ENCODE measurements at places on chromosomes 6 and 20.

- DNase-seq = no peak
Observed at GRCh38 chr20:31823360-31824124, 4.4 kb downstream of the MYLK2 start.

DNA sequence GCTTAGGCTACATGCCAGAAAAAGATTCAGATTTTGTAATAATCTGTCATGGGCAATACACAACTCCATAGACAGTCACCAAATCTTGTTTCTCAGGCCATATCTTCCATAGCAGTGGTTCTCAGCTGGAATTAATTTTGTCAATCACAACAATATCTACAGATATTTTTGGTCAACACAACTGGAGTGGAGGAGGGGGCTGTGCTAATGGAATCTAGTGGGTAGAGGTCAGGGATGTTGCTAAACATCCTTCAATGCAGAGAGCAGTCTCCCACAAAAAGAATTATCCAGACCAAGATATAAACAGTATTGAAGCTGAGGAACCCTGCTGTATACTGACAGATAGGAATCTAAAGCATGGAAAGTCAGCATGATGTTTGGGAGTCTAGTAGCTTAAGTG is 174.6 kb downstream of the UBE3D start:
- DNase-seq = no peak

DNA sequence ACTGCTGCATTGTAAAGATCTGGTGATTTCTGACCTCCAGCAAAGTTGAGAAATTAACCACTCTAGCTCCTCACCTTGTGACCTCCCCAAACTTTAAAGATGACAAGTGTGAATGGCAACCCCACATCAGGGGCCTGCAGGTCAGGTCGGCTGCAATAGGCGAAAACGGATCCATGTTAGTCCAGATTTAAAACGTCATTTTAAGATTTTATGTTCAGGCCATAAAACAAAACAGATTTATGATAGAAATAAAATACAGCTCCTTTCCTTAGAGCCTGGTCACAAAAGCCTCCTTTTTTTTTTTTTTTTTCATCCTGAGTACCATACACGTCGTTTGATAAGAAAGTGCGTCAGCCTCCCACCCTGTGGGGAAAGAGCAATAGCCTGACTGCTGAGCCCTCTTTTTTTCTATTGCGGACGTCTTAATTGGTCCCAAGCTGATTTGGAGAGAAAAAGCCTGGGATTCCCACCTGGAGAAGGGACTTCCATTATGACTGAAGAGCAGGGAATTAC is 519.2 kb upstream of the NOX3 start:
- DNase-seq = no peak

GRCh38 chr6:26032340-26033084 is 54.7 kb upstream of the HFE start:
- no peak for DNase-seq

DNA sequence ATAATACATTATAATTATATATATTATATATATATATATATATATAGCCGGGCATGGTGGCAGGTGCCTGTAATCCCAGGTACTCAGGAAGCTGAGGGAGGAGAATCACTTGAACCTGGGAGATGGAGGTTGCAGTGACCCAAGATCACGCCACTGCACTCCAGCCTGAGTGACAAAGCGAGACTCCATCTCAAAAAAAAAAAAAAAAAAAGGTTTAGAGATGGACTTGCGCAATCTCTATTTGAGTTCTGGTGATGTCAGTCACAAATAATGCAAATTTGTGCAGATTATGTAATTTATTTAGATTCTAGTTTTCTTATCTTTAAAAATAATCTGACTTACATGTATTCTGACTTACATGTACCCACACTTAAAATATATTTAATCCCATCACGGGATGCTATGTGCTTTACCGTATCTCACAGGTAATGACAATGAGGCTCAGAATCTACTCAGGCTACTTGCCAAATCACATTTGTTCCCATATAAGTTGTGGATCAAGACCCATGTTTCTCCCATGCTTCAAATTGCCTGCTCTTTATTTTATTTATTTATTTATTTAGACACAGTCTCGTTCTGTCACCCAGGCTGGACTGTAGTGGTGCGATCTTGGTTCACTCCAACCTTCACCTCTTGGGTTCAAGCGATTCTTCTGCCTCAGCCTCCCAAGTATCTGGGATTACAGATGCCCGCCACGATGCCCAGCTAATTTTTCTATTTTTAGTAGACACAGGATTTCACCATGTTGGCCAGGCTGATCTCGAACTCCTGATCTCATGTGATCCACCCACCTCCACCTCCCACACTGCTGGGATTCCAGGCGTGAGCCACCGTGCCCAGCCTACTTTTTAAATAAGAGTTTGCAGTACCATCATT is 7.6 kb upstream of the UST start:
- no peak for DNase-seq

DNA sequence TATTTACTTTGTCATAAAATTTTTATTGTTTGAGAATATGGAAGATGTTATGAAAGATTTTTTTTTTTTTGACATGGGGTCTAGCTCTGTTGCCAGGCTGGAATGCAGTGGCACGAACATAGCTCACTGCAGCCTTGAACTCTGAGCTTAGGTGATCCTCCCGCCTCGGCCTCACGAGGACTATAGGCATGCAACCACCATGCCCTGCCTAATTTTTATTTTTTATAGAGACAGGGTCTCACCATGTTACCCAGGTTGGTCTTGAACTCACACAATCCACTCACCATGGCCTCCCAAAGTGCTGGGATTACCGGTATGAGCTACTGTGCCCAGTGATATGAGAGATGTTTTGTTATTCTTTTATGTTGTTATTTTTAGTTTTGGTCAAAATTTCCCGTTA is 295.8 kb downstream of the TBC1D7 start:
- DNase-seq = no peak

DNA sequence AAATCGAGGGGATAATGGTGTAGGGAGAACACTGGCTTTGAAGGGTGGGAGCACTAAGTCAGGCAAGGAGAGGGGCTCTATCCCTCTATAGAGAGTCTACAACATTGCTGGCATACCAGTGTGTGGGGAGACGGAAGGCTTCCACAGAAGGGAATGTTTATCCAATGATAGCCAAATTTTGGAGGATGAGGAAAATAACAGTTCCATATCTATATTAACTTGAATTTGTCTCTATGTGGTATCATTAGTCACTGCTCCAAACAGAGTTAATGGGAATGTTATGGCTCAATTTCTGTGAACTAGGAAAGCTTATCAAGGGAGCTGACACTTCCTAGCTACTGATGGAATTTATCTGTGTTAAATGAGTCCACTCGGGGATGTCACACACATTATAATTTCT is 208.9 kb upstream of the PHACTR1 start:
- no peak for DNase-seq

DNA sequence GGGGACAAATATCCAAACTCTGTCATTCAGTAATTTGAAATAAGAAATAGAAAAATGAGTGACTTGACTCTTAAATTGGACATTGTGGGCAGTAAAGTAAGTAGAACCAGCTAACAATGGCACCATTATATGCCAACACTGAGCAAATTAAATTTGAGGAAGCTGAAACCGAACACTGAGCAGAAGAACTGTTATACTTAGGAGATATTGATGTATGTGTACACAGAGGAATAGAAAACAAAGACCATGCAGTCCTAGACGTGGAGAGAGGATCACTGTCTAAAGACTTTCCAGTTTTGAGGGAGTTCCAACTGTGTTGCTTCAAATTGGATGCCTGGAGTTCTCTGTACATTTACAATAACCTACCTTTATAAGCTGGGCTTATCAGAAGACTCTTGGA is 427.0 kb upstream of the EYS start:
- DNase-seq = no peak

DNA sequence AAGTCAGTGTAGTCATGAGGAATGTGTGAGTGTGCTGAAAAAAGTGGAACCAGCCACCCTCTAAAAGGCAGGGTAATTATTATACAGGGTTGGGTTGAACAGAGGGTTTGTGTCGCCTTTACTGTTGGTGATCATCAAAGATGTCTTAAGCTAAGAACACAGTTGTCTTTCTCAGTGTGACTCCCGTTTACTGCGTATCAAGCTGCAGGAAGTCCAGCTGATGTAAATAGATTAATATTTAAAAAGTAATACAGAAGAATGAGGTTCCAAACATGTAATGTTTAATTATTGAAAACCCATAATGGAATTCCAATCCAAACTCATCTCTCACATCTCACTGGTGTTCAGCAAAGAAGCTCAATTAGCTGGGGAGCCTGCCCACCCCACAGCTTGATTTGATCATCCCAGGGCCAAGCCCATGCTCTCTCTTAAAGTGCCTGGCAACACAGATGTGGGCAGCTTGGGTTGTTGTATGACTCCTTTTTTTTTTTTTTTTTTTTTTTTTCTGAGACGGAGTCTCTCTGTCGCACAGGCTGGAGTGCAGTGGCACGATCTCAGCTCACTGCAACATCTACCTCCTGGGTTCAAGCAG is 127.5 kb downstream of the SOBP start:
- no peak for DNase-seq

- DNase-seq = no peak
Observed at GRCh38 chr6:28808383-28808782, 115.4 kb downstream of the TRIM27 start.

GRCh38 chr6:19757036-19757435 is 80.1 kb upstream of the ID4 start:
- DNase-seq = no peak

DNA sequence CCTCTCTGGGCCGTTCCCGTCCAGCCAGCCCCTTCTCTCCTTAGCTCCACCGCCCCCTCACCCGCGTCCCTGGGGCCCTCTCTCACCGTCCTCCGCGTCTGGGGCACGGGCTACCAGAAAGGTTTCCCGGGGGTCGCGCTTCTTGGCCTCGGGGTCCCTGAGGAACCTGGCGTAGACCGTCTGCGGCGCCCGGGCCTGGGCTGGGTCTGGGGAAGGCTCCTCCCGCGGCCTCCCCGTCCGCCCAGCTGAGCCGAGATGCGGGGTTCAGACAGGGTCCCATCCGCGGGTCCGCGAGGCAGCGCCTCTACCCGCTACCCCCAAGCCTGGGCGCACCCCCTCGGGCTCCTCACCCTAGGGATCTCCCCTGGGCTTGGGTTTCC is 1.1 kb downstream of the TULP1 start:
- DNase-seq = no peak

DNA sequence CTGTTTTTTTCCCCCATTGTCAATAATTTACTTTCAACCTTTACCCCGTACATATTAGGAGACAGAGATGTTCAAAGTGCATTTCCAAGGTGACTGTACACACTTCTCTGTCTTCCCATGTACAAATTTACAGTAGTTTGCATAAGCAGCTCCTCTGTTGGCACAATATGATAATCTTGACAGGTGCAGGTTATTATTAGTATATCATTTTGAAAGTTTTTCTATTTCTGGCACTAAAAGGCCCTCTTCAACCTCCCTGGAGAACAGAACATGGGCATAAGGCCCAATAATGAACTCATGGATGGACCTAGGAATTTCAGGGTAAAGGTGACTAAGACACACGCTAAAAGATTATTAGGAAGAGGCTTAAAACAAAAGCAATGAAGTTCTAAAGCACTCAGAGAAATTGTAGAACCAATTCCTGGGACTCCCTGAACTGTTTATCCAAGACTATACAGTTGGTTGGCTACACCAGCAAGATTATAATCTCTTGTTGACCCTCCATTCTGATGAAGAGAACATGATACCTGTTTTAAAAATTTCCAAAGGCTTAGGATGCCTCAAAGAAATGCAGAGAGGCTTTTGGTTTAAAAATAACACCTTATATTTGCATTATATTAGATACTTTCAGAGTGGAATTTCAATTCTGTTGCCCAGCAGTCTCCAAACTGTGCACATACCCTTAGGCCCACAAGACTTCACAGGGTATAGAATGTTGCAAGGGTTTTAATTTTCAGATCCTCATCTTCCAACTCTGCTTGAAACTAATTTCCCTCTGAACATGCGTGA is 1.1 kb downstream of the AIG1 start:
- DNase-seq = no peak

- no peak for DNase-seq
Observed at GRCh38 chr6:80015839-80016435, 11.5 kb downstream of the TTK start.

- DNase-seq = no peak
Observed at GRCh38 chr6:43271944-43272343, 26.1 kb upstream of the SLC22A7 start.

- no peak for DNase-seq
Observed at GRCh38 chr6:13511913-13512717, 24.7 kb upstream of the GFOD1 start.

- DNase-seq = no peak
Observed at GRCh38 chr6:44976677-44977641, 351.2 kb upstream of the RUNX2 start.

- DNase-seq = no peak
Observed at GRCh38 chr20:17630151-17630805, 51.8 kb downstream of the RRBP1 start.

- no peak for DNase-seq
Observed at GRCh38 chr6:41771058-41771983, 8.4 kb downstream of the FRS3 start.

DNA sequence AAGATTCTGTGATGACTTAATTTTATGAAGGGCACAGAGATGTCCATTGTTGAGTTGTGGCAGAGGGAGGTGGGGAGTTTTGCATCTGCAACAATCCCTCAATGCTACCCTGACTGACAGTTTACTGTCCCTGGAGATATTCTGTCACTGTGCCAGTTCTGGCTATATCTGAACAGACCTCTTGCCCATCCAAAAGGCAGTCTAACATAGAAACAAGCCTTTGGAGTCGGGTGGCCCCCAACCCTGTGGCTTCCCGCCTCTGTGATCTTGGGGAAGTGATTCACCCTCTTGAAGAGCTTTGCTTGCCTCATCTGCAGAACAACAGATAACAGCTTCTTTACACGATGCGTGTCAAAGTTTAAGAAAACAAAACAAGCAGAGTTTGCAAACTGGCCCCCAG is 3.8 kb upstream of the E2F1 start:
- no peak for DNase-seq

GRCh38 chr20:24465730-24466129 is 3.7 kb upstream of the SYNDIG1 start:
- DNase-seq = no peak

DNA sequence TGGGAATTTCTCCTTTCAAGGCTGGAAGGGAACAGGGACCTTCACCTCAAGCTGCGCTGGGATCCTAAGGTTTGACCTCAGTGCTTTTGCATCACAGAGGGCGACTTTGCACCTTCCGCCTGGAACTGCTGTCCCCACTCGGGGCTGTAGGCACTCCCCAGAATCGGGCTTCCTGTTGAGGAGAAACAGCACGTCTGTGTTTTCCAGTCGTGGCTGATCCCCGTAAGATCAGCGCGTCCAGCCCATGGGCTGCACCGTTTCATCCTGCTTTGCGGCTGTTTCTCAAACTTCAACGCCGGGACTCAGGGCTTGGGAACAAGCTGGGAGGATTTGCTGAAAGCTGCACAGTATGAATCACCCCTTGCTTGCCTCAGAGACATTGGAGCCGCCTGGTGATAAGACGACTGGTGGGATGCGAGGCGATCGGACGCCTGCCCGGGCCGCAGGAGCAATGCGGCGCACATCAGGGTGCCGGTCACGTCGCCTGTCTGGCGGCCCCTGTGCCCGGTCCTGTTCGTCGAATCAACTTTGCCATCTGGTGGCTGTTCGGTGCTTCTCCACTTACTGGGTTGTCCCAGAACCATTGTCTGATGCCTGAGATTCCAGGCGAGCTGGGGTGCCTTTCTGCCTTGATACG is 53.6 kb upstream of the FRMD1 start:
- no peak for DNase-seq

- DNase-seq = no peak
Observed at GRCh38 chr6:17417817-17418216, 24.4 kb downstream of the CAP2 start.
